ENCODE measurements at places on chromosomes 12 and 14.

DNA sequence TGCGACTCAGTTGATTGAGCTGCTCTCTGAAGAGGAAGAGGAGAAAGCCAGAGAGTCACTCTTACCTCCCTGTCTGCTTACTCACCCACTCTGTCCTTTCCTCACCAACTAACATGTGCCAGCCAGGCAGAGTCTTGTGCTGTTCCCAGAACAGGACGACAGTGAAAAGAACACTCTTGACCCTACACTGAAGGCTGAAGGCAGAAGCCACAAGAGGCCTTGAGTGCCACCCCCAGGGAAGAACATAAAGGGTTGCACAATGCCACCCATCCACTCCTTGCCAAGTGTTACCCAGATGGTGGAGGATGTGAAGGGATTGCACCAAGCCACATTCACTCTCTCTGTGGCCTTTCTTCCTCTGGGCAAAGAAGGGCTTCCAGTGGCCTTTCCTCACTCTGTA is 12.8 kb downstream of the ABHD4 start:
- no peak for DNase-seq

DNA sequence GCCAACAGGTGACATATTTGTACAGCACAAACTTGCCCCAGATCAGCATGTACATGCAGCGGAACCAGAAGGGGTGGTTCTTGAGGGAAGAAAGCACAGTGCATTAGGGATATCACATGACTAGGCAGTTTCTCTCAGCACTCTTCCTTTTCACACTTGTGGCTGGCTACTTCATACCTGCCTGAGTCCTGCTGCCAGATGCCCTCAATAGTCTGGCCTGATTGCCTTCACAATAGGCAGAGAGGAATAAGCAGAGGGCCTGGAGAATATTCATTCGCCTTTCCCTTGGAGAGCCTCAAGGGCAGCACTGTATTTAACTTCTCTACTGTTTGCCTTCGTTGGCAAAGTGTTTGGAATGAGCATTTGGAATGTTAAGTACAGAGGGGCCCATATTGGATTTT is 7.9 kb downstream of the EMG1 start:
- no peak for DNase-seq

DNA sequence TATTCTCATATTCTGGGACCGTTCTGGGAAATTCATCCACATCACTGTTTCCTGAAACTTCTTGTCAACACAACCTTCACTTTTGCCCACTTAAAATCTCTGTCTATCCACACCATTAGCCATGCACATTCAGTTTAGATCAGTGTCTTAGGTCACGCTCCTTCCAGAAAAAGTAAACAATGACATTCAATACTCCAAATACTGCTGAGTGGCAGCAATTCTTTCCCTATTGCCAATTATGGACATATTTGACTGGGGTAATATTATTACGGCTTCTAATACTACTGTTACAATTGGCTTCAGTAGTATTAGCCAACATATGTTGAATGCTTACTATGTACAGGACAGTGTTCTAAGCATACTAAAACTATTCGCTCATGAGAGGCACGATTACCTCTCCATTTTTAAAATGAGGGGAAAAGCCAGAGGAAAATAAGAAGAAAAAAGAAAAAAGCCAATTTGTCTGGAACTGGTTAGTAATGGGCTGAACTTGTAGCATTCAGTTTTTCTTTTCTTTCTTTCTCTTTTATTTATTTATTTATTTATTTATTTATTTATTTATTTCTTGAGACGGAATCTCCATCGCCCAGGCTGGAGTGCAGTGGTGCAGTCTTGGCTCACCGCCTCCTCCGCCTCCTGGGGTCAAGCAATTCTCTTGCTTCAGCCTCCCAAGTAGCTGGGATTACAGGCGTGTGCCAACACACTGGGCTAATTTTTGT is 23.4 kb downstream of the LTBR start:
- no peak for DNase-seq

DNA sequence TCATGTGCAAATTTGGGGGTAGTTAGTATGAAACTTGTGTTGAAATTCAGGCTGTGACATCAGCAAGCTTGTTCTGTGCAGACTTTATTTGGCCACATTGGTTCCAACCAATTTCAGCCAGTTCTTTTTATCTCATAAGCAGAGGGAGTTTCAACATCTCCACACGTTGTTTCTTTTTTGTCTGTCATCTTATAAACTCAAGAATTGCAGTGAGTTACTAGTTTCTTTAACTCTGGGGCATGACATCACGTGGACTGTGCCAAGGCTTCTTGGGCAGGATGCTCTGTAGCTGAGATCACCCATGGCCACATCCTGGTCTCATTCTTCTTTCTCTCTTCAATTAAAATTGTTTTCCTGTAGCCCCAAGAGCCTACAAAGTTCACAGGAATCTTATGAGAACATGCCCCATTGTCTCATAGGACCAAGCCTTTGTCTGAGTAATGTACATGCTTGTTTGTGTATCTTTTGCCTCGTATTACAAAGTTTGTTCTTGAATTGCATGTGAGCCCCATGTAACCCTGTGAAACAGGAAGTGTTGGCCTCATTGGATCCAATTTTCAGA is 982.0 kb upstream of the TMEM132C start:
- no peak for DNase-seq

DNA sequence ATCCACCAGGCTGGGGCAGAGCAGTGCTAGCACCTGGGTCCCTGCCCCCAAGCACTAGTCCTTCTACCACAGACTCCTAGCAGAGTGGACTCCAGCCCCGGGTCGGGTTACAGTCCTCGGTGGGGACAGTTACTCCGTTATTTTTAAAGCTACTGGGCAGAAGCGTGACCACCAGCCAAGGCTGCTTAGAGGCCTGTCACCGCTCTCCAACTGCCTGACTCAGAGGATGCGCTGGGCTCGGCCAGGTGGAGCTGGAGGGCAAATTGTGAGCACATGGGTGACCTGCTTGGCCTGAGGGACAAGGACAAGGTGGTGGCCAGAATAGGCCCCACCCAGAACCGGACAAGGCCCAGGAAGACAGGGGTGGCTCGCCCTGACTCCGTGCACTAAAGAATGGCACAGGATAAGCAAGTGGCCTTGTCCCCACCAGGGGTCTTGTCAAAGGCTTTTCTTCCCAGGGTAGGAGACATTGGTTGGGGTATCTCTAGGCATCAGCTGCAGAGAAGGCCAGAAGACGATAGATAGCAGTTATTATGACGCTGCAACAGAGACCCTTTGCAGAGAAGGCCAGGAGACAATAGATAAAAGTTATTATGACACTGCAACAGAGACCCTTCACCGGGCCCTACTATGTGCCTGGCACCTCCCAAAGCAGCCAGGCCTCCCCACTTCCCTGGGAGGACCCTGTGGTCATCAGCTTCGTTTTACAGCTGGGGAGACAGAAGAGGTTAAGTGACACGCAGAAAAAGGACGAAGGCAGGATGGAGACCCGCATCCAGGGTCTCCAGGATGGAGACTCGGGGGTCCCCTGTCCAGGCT is 1.6 kb downstream of the ABCB9 start:
- DNase-seq: no peak

DNA sequence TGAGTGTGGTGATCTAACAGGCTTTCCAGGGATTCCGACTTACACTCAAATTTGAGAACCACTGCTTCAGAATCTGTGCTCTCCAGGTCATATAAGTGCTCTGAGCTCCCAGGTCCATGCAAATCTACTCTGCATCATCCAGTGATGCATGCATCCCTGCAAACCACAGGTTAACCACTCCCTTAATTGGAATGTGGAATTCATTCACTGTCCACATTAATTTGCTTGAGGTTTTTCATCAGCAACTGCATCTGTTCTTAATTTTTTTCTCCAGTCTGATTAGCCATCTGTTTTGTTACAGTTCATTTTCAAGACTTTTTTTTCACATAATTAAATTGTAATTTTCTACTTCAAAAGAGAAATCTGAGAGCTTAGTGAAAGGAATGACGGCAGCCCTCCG is 43.4 kb upstream of the RIN3 start:
- no peak for DNase-seq

GRCh38 chr12:33438025-33438772 is 1.4 kb downstream of the SYT10 start:
- no peak for DNase-seq

DNA sequence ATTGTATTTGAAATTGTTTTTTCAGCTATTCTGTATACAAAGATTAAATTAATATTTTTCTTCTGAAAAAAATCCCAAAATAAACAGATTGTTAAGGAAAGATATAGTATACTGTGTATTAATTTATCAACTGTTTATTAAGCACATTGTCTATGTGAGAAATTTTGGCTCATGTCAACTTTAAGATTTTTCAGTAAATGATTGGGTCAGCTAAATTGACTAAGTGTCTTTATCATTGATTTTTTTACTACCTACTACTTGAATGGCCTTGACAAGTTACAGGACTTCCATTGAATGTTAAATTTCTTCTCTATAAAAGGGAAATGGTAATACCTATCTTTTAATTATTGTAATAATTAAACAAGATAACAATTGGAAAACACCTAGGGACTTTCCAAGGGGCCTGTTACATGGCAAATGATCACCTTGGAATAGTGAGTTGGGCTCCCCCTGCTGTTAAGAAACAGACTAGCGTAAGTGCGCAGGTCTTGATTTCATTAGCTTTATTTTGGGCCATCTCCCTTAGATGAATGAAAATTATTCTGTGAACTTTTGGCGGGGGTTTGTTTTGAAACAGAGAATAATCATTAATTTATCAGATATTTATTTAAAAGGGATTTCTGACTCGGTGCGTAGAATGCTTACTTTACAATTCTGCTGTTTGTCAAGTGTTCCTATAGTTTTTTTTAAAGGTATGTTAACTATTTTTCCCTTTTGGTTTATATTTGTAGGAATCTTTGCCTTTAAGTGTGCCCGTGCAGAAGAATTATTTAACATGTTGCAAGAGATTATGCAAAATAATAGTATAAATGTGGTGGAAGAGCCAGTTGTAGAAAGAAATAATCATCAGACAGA is 14.5 kb upstream of the CCT2 start:
- peak; percentile 21 for DNase-seq

- no peak for DNase-seq
Observed at GRCh38 chr12:63129927-63130326, 21.1 kb downstream of the AVPR1A start.

GRCh38 chr14:73462048-73462715 is 3.8 kb upstream of the NUMB start:
- DNase-seq: no peak

DNA sequence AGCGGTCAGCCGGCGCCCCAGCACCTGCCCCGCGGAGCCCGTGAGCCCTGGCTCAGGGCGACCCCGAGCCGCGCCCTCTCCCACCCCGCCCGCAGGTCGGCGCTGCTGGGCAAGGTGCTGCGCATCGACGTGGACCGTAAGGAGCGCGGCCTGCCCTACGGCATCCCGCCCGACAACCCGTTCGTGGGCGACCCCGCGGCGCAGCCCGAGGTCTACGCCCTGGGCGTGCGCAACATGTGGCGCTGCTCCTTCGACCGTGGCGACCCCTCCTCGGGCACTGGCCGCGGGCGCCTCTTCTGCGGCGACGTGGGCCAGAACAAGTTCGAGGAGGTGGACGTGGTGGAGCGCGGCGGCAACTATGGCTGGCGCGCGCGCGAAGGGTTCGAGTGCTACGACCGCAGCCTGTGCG is 14.4 kb downstream of the HHIPL1 start:
- DNase-seq: no peak

GRCh38 chr12:132488127-132489077 is 1.5 kb upstream of the FBRSL1 start:
- DNase-seq: no peak

DNA sequence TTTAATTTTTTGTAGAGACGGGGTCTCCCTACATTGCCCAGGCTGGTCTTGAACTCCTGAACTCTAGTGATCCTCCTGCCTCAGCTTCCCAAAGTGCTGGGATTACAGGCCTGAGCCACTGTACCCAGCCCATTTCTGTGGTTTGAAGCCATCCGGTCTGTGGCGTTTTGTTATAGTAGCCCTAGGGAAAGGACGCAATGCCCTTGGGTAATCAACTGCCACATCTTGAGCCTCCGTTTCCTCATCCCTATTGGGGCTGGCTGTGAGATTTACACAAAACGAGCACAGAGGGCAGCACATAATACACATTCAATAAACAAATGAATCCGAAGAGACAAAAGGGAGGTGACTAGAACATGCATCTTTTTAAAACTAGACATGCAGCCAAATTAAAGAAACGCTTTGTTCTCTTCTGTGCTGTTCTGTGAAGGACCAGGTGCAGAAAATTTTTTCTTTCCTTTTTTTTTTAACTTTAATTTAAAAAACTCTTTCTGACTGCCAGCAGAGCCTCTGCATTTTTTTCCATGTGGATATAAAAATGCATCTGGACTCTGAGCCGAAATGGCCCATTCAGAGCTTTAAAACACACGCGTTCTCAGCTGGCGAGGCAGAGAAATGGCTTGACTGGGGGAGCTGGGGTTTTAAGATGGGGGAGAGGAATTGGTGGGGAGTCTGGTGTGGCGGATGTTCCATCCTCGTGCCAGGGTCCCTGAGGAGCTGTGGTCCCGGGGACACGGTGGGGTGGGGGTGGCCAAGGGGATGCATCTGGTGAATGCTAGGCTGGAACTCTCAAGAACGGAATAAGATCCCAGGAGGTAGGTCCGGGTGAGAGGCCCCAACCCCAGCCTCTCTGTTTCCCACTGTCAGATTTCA is 119.0 kb downstream of the RBM19 start:
- DNase-seq: no peak

DNA sequence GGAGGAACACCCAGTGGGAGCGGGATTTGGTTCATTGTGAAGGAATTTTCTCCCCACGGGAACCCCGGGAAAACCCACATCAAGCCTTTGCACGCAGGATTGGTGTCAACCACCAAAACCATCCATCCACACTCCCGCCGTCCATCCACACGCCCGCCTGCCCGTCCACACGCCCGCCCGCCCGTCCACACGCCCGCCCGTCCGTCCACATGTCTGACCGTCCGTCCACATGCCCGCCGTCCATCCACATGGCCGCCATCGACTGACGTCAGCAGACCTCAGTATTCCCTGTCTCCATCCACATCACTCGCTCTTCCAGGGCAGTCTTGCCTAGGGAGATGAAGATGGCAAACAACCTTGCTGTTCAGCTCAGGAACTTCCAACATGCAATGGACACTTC is 6.7 kb upstream of the GPR132 start:
- DNase-seq: no peak
